T-cell (primary cell): ENCODE measurements at places on chromosomes 1 and 21. TPM values are rescaled to one million over a fixed set of nuclear protein-coding genes. Genes with fewer than 3 reads are reported as not detected.

GRCh38 chr21:33022828-33023573 lies 2.7 kb upstream of the OLIG2 start:
- DNase-seq: no peak

DNA sequence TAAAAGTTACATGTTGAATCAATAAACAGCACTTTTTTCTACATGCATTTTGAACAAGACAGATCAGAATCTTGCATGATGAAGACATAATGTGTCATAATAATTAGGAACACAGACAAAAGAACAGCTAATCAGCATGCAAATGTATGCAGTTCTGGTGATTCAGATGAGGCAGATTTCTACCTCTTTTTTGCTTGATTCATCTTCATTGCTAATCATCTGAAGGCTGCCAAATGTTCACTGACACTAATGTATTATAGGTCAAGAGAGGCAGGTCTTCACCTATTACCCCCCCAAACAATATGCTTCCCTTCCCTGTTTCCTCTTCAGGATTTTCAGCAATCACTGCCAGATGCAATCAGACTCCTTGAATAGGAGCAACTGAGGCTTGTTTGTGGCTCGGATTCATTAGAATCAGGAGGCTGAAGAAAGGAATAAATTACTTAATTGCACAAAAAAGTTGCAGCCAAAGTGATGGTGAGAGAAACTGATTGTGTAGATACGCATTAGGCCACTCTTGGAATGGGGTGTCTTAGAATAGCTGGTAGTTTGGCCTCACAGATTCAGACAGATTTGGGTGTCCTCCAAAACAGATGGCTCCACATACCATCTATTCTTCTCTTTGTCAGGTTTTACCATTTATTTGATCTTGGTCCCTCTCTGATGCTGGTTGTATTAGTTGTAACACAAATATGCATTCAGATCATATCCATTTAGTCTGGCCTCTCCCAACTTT lies 275.4 kb downstream of the RPS6KC1 start:
- no peak for DNase-seq

DNA sequence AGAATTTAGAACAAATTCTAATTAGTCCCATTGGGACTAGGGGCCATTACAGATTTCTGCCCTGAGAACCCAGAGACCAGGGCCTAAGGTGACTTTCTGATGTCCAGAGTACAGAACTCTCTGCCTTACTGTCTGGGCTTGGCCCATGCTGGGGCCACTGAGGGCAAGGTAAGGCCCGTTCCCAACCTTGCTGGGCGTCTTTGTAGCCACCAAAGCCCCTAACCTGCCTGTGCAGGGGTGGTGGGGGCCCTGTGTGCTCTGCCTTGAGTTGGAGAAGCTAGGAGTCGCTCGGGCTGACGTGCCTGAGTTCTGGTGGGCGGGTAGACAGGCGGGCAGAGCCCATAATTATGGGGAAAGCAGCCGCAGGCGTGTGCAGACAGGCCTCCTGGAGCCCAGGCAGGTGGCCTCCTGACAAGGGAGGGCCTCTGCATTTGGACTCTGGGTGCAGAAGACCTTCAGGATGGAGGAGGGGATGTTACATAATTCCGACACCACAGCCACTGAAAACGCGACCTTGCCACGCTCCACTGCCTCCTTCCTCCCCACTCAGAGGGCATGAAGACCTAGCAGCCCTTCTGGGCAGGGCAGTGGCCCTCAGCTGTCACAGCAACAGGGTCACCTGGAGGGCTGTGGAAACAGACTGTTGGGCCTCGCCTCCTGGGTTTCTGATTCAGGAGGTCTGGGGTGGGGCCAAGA lies 239.9 kb upstream of the TMEM51 start:
- no peak for DNase-seq

The GBP7 gene
- 0.25 TPM for total RNA-seq

The ACTL8 gene
- not detected for total RNA-seq

DNA sequence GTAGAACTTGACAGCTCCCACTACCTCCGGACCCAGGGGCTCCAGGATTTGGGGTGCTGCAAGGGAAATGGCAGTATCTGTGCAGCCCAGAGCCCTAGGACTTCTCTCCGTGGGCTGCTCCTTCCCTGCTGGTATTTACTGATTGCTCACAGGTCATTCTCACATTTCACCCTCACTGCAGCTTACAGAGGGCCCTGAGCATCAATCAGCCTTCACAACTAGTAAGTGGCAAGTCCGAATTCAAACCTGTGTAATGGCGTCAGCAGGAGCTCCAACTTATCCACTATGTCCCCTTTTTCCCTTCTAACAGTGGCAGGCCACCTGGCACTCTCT lies 32.4 kb downstream of the PIK3C2B start:
- no peak for DNase-seq

GRCh38 chr1:67214420-67215174 lies 48.3 kb downstream of the IL23R start:
- peak; percentile 53 for DNase-seq

The GPA33 gene
- 17.7 TPM for total RNA-seq

GRCh38 chr1:37483785-37484184 lies 9.4 kb downstream of the ZC3H12A start:
- DNase-seq: no peak

GRCh38 chr1:180627411-180627810 lies 4.4 kb upstream of the XPR1 start:
- DNase-seq: no peak

The IQGAP3 gene
- total RNA-seq: 0.19 TPM

DNA sequence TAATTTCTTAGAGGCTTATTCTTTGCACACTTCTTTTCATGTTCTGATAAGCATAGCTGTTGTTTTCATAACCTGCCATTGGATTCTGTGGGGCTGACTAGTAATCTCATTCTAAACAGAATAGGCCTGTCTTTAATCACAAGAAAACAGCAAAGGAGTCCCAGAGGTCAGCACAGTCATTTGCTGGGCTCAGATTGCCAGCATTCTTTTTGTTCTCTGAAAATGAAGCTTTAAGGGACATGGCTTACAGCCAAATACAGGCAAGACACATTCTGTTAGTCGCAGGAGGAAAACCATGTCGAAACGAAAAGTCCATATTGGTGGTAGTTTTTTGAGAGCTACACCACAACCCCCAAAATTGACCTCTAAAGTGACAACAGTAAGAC lies 75.0 kb downstream of the MRPS6 start:
- no peak for DNase-seq

GRCh38 chr1:14773396-14774025 lies 175.0 kb downstream of the KAZN start:
- no peak for DNase-seq

- DNase-seq: no peak
These were observed 103.6 kb upstream of the BACE2 start for GRCh38 chr21:41064334-41064791.

- DNase-seq: no peak
These were observed 1.5 kb downstream of the TMEM201 start for GRCh38 chr1:9590201-9590600.

- no peak for DNase-seq
These were observed 30.4 kb downstream of the ZNF281 start for GRCh38 chr1:200379432-200379757.

The MAP1LC3C gene
- not detected for total RNA-seq
